ENCODE measurements at places on chromosomes 6 and 20.
A peak's percentile ranks its signal among the peaks of the same experiment; 100 is the strongest.

DNA sequence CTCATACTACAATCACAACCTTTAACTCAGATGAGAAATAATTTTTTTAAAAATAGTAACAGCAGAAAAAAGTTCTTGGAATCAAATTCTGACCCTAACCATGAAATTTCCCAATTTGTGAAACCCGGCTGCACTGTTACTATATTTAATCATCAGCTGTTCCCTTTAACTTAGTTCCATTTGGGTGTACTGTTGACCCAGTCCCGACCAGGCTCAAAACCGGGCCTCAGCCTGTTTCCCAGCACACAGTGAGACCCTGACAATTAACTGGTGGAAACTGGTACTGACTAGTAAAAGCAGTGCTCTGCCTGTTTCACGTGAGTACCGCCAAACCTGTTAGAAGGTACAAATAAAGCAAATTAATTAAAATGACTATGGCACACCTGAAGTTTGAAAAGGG, 7.0 kb downstream of the CTCFL start:
- no peak for DNase-seq

- peak; percentile 59 for DNase-seq
Observed at GRCh38 chr20:11686195-11686594, 231.5 kb upstream of the BTBD3 start.

GRCh38 chr6:151063352-151063751, 176.4 kb upstream of the AKAP12 start:
- no peak for DNase-seq

- DNase-seq, result no peak
Observed at GRCh38 chr20:61674121-61674520, 391.6 kb downstream of the TAF4 start.

DNA sequence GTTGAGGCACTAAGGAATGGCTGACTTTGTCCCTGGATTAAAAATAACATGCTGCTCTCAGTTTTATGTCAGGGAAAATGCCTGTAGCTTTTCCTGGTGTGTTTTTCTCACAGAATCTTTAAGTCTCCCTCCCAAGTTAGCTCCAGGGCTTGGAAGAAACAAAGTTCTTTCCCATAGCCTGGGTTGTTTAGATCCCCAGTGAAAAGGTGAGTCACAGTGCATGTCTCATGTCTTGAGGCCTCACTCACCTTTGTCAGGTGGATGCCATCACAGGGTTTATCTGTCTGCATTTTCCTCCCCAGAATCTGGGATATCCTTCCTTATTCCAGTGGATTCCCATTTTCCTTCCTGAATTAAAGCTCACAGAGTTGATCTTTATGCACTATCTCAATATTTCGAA, 722.4 kb downstream of the GRIK2 start:
- DNase-seq, result no peak

GRCh38 chr6:15553031-15553430, 109.8 kb downstream of the DTNBP1 start:
- DNase-seq, result no peak

DNA sequence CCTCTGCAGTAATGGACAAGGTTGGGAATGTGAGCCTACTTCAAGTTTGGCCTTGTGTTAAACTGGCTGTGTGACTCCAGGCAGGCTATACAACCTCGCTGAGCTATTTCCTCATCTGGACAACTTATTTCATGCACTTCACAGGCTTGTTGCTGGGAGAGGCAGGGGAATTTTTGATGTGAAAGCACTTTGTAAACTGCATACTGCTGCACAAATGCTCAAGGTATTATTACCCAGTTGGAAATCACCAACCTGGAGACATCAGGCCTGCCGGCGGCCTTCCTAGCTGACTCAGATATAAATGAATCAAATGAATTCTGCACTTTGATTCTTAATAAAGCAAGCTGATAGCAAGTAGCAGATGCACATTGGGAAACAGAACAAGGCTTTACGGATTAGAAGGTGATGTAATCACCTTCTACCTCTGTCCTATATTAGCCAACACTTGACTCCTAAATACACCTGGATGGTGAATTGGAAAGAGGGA, 10.1 kb downstream of the JARID2 start:
- DNase-seq, result peak; percentile 44

DNA sequence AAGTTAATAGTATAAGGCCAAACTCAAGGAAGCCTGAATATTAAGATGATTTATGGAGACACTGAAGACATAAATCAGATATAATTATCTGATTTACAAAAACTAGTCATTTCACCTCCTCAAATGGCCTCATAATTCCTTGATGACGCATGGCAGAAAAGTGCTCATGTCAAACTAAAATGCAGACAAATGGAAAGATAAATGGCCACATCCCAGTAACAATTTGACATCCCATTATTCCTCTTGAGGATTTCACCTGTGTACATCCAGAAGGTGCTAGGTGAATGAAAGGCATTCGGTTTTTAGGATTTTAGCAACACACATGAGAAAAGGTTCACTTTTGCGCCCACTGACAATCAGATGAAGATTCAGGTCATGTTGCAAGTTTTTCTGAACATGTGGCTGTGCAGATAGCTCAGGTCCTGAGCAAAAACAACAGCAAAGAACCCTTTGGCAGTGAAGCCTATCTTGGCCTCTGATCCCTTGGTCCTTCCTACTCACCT, 24.2 kb downstream of the SGK1 start:
- DNase-seq, result no peak

DNA sequence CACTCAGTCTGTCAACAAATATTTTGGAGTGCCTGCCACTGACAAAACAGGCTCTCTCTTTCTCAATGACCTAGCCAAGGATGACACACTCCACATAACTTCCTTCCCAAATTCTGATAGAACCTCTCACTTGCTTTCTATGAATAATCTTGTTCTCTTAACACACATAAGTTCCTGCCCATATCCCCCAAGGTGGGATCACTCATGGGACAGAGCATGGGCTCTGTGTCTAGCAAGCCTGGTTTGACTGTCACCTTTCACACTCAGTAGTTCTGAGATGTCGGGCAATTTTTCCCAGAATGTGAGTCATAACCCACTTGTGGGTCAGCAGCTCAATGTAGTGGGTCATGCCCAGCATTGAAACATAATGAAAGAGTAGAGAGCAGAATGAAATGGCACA, 78.1 kb downstream of the LRFN2 start:
- no peak for DNase-seq

DNA sequence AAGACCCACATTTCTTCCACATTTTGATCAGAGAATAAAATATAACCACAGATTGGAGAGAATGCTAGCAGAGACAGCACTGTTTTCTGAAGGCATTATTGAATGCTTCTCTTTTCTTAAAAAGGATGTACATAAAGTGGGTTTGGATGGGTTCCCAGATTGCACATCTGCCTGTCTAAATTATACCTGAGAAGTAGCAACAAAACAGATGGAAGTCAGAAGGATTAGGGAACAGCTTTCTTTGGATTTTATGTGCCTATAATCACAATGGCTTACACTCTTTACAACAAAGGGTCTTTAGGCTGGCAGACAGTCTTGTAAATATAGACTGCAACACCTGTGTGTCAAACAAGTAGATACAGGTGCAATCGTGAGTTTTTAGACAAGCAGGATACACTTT, 622.2 kb upstream of the MANEA start:
- peak; percentile 30 for DNase-seq

DNA sequence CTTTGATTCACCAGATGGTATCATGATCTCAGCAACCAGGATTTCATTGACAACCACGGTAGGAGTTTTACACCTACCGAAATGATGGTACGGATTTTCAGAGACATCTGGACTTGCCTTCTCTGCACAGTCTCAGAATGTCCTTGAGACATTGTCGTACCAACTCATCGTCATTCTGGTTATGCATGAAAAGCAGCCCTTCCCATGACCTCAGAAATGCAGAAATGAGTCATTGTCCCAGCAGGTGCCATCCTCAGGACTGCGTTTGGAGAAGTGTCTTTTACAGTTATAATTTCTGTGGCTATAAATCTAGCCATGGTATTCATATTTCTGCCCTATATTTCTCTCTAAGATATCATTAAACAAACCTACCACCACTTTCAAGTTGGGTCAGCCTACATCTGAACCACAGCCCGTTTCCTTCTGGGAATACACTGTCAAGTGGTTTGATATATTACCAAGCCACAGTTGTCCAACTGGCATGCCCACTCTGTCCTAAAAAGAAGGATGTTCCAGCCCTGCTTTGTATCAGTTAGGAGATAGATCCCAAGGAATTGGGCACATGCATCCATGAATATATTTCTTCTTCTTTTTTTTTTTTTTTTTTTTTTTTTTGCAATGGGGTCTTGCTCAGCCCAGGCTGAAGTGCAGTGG, 7.5 kb upstream of the BFSP1 start:
- DNase-seq, result no peak

- DNase-seq, result peak; percentile 11
Observed at GRCh38 chr6:29834564-29835436, 7.2 kb downstream of the HLA-G start.

- DNase-seq, result no peak
Observed at GRCh38 chr6:5287966-5288297, 26.6 kb downstream of the FARS2 start.

DNA sequence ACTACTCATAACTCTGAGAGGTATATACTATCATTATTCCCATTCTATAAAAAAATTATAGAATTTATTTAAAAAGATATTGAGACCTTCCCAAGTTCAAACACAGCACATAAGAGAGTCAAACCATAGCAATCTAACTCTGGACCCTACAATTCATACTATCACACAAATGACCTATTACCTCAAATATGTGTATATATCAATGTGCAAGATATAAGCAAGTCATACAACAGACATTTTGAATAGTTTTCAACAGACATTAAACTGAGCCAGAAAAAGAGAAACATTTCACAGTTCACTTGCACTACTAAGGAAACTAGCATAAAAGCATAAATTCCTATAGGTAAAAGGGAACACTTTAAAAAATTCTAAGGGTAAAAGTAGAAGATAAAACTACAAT, 11.7 kb downstream of the PHIP start:
- DNase-seq, result no peak

DNA sequence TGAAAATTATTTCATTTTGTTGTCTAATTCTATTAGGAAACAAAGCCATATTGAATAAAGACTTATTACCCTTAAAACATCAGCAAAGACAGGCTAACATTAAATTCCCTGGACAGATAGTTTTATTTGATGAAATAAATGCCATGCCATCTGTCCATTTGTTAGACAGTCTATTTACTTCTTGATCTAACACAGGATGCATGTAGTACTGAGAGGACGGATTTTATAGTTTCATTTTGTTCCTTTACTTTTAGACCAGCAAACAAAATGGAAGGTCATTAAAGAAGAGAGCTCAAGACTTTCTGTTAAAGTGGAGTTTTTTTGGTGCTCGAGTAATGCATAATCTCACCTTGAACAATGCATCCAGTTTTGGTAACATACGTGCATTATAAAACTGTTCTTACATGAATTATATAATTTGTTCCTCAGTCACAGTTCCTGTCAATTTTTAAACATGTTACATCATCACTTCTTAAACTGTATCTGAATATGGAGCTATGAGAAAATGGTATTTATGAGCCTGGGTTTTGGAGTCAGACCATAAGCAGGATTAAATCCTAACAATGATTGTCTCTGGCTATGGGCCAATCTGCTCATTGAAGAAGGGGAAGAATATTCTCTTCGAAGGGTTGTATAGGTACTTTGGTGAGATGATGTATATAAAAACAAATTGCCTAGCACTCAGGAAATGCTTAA, 46.0 kb downstream of the RFX6 start:
- no peak for DNase-seq

DNA sequence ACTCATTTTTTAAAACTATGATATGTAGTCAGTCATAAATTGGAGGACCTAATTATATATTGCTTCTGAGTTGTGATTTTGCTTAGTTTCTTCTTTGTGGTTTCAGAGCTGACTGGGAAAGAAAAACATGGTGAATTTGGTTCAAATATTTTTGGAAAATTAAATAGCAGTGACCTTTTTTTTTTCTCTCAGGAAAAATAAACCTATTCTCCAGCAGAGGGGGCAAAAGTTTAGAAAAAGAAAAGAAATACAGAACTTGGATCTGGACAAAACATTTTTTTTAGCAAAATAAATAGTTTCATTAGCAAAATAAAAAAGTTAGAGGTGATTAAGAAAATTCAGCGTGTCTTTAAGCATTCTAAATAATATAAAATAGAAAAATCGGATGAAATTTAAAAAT, 10.2 kb downstream of the COL10A1 start:
- DNase-seq, result no peak

DNA sequence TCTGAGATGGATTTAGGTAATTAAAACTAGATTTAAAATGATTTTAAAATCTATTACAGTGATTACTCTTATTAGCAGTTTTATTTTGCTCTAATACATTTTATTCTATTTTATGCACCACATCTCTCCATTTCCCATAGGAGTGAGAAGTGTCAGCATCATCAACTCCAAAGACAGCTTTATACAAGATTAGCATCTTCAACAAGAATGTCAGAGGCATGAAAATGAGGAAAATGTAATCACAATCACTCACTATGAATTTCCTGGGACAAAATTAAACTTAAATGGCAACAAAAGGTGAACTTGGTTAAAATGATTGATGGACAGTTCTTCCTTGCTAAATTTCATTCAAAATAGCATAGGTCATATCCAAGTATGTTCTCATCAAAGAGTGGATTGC, 19.8 kb downstream of the HDGFL1 start:
- no peak for DNase-seq

DNA sequence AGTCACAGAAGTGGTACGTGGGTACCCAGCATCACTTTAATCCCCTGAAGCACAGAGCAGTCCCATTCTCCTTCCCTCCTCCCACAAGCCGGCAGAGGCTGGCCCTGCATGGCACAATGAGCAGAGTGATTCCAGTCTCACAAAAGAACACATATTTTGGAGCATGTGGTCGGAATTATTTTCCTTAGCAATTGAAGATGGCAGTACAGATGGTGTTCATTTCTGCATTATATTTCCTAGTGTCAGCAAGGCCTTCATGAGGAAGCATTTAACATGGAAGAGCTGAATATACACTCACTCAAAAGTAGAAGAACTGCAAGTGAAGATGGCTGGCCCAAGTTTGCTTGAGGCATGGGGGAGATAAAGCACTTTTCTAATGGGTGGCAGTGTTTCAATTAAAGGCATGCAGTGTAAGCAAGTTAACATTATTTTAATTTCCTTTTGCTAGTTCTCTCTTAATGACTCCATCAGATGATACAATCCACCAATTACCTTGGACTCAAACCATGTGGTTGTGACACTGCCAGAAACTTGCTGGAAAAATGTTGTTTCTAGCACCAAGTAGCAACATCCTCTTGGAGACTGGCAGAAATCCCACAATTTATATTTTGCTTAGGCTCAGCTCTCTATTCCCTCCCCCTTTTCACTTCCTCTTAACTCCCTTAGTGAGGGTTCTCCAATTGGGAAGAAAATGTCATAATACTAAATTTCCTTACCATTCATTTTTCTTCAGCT, 74.4 kb downstream of the ARHGAP18 start:
- DNase-seq, result no peak

- DNase-seq, result no peak
Observed at GRCh38 chr6:37709932-37710555, 12.4 kb upstream of the MDGA1 start.

DNA sequence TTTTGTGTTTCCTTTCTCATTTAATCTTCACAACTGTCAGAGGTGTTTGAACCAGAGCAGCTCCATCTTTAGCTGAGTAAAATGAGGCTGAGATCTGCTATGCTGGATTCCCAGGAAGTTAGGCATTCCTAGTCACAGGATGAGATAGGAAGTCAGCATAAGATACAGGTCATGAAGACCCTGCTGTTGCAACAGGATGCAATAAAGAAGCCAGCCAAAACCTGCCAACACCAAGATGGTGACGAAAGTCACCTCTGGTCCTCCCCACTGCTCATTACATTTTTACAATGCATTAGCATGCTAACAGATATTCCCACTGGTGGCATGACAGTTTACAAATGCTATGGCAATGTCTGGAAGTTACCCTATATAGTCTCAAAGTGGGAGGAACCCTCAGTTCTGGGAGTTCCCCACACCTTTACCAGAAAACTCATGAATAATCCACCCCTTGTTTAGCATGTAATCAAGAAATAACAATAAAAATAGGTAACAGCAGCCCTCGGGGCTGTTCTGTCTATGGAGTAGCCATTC, 262.2 kb upstream of the FERMT1 start:
- DNase-seq, result no peak
